ENCODE measurements at places on chromosomes 2 and 18.

- no peak for DNase-seq
Observed at GRCh38 chr2:25887624-25888242, 9.4 kb upstream of the ASXL2 start.

GRCh38 chr2:241961454-241961853 lies 91.9 kb downstream of the RTP5 start:
- no peak for DNase-seq

GRCh38 chr18:62942578-62942977 lies 227.2 kb downstream of the PHLPP1 start:
- DNase-seq, result no peak

DNA sequence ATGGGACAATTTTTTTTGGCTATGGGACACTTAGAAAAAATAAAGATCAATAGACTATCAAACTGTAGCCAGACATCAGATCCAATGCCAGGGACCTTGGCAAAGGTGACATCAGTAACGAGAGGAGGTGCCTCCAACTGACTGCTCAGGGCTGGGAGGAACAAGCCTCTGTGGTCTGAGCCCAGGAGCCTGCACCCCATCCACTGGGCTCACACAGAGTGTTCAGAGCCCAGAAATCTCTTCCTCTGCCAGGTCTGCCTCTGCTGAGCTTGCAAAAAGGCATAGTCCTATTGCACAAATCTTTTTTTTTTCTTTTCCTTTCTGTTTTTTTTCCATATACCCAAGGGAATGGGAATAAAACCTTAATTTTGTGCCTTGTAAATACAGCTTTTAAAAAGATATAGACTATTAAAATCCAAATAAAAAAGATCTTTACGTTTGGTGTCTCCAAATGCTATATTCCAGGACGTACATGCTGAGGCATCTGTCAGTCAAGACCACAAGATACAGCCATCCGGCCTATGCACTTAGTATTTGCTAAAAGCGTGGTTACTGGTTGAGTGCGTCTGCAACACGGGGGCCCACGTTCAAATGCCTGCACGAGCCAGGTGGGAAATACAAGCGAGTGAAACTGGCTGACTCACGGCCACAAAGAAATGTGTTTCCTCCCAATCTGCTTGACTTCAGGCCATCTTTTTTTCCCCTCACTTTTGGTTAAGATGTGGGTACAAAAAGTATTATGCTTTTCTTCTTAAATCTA lies 7.8 kb upstream of the ARHGAP25 start:
- no peak for DNase-seq

DNA sequence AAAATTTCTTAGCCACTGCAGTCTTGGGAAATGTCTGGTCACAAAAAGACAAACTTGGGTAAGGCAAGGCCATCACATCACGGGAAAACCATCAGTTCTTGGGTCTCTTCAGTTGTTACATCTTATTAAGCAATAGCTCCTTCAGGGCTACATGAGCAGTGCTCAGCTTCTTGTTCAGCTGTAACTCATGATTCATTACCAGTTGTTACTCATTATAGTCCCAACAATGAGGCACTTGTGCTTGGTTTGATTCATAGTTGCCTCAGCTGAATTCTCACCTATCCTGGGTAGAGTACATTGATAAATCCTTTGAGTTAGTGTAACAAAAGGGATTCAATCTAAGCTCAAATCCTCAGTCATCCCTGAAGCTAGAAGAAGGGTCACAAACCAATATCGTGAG lies 102.4 kb upstream of the DCC start:
- DNase-seq, result no peak

DNA sequence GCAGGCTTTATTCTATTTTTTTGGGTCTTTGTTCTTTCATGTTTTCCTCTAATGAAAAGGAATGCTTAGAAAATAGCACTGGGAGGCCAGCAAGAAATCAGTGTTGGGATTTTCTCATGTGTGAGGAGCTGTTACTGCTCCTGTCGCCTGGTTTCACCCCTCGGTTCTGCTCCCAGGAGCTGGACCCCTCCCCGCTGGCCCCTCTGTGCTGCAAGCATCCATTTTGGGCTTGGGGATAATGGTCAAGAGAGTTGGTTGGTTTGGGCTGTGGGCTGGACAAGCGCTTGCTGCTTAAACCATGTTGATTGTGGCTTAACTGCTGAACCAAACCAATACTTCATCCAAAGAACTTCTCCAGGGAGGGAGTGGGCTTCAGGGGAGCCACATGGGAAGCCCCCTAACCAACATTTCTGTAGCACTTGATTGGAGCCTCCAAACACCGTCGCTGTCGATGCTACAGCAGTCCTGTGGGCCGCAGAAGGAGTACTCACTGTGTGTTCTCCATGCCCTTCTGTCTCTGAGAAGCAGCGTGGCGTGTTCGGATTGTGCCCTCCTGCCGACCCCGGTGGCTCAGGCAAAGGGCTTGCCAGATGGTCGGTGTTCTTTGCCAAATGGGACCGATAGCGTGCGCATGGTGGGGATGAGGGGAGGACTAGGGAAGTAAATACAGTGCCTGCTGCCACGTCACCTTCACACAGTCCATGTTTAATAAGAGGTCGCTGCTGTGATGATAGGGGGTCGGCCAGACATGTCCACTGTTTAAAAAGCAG lies 40.0 kb downstream of the AGAP1 start:
- no peak for DNase-seq
